ENCODE measurements at places on chromosomes 1 and 21. TPM values are rescaled to one million over a fixed set of nuclear protein-coding genes. Genes with fewer than 3 reads are reported as not detected.

- no peak for DNase-seq
Observed at GRCh38 chr1:178867670-178868069, 3.2 kb downstream of the ANGPTL1 start.

GRCh38 chr1:157404614-157405013, 147.7 kb downstream of the FCRL5 start:
- no peak for DNase-seq

DNA sequence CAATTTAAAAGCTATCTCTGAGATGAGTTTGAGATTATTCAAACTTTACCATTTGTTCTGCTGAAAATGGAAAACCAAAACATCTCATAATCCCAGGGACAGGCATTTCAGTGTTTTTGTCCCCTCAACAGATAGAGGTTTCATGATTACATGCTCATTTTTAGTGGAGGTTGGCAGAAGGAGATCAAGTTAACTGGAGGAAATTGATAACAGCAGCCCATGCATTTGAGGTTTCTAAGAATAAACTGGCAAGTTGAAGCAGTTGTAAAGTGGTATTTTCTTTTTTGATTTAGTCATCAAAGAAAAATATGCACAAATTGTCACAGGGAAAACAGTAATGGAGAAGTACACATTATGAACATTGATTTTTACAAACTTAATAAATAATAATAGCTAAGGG, 205.8 kb downstream of the PLA2G4A start:
- DNase-seq = no peak

DNA sequence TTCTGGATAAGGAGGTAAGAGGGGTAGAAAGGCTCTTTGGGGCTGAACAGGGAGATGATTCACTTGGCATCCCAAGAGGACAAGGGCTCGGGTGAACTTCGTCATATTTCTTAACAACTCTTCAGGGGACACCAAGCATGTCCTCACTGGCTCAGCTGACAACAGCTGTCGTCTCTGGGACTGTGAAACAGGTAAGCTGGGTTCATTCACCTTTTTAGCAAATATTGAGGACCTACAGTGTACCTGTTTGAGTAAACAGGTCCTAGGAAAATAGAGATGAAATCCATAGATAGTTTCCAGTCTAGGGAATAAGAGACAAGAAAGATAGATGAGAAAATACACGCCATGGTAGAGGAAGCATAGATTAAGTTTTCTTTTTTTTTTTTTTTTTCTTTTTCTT, 2.1 kb downstream of the EIF3I start:
- no peak for DNase-seq

DNA sequence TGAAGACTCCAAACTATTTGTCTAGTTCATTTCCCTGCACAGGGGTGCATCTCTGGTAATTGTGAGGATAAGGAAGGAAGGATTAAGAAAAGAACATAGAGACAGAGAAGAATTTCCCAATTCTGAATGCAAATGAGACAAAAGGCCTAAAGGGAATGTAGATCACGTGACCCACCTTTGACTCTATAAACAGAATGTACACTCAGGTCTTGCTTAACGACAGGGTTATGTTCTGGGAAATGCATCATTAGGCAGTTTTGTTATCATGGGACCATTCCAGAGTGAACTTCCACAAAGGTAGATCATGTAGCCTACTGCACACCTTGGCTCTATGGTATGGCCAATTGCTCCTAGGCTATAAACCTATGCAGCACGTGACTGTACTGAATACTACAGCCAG, 252.3 kb upstream of the ZP4 start:
- DNase-seq = no peak

GRCh38 chr1:12511128-12511484, 106.9 kb downstream of the DHRS3 start:
- DNase-seq = no peak

Gene ZSWIM5
- 0.73 TPM for total RNA-seq

Gene DUSP23
- 10.5 TPM for total RNA-seq

Gene BGLAP
- total RNA-seq = 0.52 TPM

Gene PGLYRP3
- not detected for total RNA-seq

Data from osteocyte (in vitro differentiated cells).